NCI-H1417 treated with DMSO at 0.1 percent for 48 hours (cell line): ENCODE measurements at places on chromosomes 12 and 14.

- DNase-seq: no peak
Measured at GRCh38 chr12:94329366-94329765, 130.3 kb downstream of the CEP83 start.

- DNase-seq: no peak
Measured at GRCh38 chr14:55849833-55850232, 268.4 kb upstream of the PELI2 start.

GRCh38 chr14:70671652-70672644 is 30.2 kb downstream of the TTC9 start:
- DNase-seq: no peak

DNA sequence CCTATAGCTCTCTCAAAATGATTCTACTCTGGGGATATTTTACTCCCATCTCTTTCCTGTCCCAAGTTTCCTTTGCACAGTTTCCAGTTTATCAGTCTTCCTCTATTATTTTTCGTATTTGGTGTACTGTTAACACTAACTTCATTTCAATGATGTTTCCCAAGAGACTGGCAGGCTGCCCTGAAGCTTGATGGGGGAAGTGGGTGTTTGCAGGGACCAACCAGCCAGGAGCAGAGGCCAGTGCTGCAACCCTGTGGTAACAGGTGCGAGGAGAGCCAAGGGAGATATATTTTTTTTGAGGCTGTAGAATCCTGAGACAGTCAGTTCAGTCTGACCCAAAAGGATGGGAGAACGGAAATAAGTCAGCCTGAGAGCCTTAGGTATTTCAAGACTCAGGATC is 11.8 kb upstream of the CEBPE start:
- no peak for DNase-seq

GRCh38 chr12:92993259-92993658 is 64.2 kb upstream of the EEA1 start:
- no peak for DNase-seq

GRCh38 chr12:39846304-39846703 is 226.7 kb upstream of the ABCD2 start:
- no peak for DNase-seq

DNA sequence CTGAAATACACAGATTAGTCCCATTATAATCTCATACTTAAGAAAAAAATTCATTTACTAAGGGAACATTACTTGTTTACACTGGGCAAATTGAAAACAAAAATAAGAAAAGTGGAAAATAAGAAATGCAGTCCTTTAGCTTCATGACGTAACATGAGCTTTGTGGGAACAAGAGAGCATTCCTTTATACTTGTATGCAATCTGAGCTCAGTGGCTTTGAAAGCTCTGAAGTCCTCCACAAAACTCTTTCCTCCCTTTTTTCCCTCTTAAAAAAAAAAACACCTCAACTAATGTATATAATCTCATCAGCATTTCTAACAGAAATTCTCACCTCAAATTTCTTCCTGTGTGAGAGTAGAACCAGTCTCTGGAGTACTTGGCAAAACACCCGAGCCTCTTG is 76.9 kb upstream of the OTX2 start:
- DNase-seq: no peak

- DNase-seq: no peak
Measured at GRCh38 chr14:95222151-95222631, 64.9 kb upstream of the DICER1 start.

DNA sequence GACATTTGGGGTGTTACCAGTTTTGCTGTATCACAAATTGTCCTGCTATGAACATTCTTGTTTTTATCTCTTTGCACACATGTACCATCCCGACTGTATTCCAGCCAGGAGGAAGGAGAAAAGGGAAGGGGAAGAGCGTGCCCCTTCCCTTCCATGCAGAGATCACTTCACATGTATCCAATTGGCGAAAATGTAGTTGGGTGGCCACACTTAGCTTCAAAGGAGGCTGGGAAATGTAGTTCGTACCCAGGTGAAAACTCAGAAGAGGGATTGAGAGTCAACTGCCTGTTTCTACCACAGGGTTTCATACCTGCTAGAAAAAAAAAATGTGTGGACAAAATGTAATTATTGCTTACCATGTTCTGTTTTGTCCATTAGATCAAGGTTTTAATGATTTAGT is 189.1 kb upstream of the PELI2 start:
- no peak for DNase-seq

GRCh38 chr12:79706156-79706555 is 15.4 kb upstream of the PAWR start:
- no peak for DNase-seq

DNA sequence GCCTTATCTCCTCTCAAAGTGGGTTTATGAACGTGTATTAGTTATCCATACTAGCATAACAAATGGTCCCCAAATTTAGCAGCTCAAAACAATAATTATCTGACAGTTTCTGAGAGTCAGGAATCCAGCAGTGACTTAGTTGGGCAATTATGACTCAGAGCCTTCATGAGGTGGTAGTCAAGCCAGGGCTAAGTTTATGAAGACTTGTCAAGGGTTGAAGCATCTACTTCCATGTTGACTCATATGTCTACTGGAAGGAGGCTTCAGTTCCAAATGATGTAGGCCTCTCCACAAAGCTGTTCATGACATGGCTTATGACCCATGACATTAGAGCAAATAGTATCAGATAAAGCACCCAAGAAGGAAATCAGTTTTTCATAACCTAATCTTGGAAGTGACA is 73.2 kb downstream of the IPO8 start:
- DNase-seq: no peak

DNA sequence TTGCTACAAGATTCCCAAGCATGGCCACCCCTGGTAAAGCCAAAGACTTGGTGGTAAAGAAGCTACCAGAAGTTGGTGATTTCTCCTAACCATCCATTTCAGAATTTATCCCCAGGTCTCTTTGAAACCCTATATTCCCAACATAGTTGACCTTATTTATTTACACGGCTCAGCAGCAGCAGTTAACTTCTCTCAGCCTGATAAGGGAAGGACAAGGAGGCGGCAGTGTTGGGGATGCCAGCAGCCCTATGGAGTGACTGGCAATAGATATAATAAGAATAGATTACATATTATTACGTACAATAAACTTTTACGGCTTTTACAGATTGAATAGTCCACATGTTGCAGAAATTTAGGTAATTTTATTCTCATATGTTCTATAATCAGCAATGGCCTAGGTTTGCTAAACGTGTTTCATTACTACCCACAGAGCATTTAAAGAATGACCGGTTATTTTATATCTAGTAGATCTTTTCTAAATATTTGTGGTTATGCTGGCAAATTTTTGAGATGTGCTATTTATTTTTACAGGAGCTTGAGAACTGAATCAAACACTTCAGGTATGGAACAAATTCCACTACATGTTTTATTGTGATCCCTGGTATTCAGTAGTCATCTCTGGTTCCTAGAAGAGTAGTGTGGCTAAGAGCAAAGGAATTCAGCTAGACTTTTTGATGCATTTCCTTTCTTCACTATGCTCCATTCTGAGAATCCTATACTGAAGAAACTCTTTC is 19.8 kb upstream of the PALS1 start:
- no peak for DNase-seq

DNA sequence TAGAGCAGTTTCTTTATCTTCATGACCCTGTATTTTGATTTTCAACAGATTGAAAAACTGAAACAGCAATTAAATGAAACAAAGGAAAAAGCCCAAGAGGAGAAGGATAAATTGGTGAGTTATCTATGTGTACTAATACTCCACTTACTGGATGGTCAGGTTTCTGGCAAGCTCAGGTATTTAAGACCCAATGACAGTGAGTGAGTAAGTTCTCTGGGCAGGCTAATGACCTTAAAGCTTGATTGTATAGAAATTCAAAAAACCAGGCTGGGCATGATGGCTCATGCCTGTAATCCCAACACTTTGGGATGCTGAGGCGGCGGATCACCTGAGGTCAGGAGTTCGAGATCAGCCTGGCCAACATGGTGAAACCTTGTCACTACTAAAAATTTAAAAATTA is 10.0 kb downstream of the BBOF1 start:
- no peak for DNase-seq
